ENCODE measurements at places on chromosomes 1 and 21.

DNA sequence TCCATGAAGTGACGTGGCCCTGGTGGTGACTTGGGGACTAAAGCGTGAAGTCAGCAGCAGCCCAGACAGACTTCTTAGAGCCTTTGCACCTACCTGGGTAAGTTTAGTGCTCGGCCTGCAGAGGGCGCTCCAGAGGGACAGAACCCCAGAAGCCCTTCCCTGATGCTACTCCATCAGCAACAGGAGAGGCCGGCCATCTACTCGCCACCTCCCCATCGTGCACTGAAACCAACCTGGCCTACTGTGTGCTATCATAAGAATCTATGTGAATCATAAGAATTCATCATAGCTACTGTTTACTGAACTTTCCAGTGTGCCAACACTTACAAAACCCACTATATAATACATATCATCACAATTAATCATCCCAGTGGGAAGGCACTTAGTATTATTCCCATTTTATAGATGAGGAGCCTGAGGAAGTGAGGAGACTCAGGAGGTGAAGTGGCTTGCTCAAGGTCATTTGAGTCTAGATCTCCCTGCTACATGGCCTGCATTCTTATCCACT is 7.9 kb upstream of the EDN2 start:
- no peak for DNase-seq

- DNase-seq: no peak
Observed at GRCh38 chr1:28737307-28738132, 780 bp downstream of the YTHDF2 start.

DNA sequence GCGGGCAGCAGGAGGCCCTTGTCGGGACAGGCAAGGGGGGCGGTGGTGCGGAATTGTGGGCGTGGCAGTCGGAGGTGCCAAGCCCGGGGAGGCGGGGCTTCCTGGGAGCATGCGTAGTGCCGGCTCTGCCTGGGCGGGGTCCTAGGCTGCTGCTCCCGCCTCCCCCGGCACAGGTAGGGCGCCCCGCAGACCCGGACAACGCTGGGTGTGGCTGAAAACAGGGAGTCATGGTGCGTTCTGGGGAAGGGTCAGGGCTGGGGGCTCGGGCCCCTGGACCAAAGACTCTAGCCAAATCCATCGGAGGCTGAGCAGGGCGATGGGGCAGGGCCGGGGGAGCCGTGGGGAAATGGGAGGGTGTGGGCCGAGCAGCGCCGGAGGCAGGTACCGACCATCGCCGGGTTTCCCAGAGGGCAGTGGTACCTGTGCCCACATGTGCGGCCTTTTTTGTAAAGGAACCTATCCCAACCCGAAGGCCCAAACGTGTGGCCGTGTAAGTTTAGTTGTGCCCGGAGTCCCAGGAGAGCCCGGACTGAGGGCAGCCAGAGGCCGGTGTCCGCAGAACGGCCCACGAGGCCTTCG is 231.9 kb downstream of the SDCCAG8 start:
- DNase-seq: no peak

DNA sequence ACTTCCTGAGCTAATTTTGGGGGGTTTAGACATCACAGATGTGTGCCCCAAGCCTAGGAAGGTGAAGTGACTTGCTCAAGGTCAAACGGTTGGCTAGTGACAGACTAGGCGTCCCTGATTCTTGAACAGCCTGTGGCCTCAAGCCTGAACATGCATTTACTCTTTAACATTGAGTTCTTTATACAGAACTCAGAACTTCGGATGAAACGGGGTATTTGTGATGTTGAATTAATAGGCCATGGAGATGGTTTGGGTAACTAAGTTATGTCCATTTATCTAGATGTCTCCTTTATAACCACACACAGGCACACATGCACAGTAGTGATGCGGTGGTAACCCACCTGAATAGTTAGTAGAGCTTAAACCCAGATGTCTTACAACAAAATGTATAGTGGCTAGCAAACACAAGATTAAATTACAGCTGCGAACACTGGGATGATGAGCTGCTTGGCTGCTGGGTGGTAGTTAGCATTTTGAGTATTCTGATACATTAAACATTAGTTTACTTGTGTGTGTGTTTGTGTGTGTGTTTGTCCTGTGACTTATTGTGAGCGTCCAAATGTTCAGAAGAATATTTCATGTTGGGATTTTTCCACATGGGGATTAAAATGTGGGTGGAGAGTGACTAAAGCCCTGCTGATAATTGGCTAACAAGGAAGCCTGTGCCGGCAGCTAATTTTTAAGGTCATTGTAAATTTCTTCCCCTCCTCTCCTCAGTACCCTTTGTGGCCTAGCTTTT is 2.3 kb downstream of the ATP1A1 start:
- no peak for DNase-seq

DNA sequence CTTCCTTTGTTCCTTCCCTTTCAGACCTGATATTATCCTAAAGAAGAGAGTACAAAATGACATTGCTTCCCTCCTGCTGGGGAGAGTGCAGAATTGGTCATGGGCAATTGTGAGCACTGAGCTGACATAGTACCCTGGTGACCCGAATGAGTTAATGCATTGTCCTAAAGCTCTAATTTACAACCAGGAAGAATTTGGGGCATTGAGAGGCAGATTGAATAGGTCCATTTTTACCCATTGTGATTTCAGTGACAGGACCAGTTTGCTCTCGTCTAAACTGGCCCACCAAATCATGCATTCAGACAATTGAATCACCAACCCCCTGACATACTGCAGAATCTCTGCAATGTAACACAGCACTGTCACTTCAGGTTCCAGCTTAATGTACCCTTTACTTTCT is 497.4 kb downstream of the DPYD start:
- no peak for DNase-seq

DNA sequence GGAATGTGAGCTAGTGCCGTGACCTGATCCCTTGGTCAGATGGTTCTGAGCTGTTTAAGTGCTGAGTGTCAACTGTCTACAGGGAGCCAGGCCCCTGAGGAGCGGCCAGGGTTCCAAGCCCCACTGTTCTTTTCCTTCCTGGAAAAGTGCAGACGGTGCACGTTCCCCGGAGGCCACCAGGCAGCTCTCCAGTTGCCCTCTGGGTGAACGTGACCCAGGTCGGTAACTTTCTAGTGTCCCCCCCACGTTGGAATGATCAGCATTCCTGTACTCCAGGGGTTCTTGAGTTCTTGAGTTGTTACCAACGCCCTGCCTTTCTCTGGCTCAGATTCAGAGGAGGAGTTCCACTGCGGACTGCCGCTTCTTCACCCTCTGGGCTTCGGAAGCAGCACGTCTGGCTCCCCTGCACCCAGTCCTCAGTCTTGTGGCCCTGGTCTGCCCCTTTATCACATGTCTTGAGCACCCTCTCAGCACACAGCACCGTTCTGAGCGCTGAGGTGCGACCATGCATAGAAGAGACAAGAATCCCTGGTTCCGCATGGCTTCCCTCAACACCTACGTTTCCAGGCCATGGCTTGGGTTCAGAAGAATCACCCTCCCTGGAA is 131.5 kb downstream of the DHRS3 start:
- no peak for DNase-seq

- DNase-seq: no peak
Observed at GRCh38 chr1:154937988-154938386, 1.5 kb upstream of the PMVK start.

DNA sequence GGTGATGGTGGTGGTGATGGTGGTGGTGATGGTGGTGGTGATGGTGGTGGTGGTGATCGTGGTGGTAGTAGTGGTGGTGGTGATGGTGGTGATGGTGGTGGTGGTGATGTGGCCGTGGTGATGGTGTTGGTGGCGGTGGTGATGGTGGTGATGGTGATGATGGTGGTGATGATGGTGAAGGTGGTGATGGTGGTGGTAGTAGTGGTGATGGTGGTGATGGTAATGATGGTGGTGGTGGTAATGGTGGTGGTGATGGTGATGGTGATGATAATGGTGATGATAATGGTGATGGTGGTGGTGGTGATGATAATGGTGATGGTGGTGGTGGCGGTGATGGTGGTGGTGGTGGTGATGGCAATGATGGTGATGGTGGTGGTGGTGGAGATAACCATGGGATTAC is 6.8 kb upstream of the COL6A2 start:
- no peak for DNase-seq

GRCh38 chr21:41302976-41303375 is 13.6 kb upstream of the FAM3B start:
- DNase-seq: no peak

DNA sequence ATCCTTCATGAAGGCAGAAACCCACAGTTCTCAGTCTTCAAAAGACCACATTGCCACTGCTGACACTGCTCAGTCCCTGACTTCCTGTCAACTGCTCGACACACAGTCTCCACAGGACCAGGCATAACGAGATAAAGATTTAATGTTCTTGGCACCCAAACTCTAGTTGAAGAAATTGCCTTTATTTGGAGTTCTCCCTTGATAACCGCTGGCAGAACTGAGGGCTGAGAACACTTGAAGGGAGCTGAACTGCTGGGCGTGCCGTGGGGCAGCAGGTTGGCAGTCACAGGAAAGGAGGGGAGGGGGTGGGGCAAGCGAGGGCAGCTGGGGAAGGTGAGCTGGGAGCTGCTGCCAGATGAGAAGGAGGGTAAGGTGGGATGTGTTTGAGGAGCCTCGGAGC is 15.9 kb downstream of the HENMT1 start:
- no peak for DNase-seq

GRCh38 chr1:37073854-37074379 is 39.6 kb upstream of the GRIK3 start:
- DNase-seq: no peak
